Activated CD4-positive, alpha-beta T cell treated with anti-CD3 and anti-CD28 coated beads, Interleukin-2, Interleukin-6, amounts not matched to agents 100 ng/mL and 50 ng/mL, durations not matched to agents 16 hours and 8 hours (primary cell): ENCODE measurements at places on chromosomes 7 and 10.

GRCh38 chr7:46626261-46626660 lies 705.2 kb upstream of the IGFBP3 start:
- DNase-seq: no peak

- no peak for DNase-seq
Observed at GRCh38 chr10:75452997-75453396, 21.6 kb downstream of the LRMDA start.

DNA sequence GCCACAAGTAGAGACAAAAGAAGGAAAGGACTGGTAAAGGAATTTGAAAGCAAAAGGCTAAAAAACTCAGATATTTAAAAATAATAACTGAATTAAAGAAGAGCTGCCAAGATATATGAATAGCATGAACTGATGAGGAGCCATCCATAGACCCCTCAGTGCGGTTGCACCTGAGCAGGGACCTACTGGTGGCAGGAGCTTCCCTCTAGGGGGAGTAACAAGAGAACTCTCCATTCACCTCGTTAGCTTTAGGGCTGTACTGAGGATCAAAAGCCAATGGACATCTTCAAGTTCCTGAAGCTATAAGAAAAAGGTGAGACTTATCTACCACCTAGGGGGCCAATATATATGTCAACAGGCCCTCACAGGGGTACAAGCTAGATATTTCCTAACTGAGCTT lies 27.8 kb upstream of the DOCK1 start:
- no peak for DNase-seq

GRCh38 chr7:81574723-81575326 lies 195.0 kb downstream of the HGF start:
- no peak for DNase-seq

- DNase-seq: no peak
Observed at GRCh38 chr7:11714205-11714604, 117.8 kb downstream of the THSD7A start.

GRCh38 chr10:88343761-88344484 lies 239.2 kb downstream of the RNLS start:
- no peak for DNase-seq

GRCh38 chr7:139455789-139456188 lies 27.7 kb downstream of the KLRG2 start:
- DNase-seq: no peak

DNA sequence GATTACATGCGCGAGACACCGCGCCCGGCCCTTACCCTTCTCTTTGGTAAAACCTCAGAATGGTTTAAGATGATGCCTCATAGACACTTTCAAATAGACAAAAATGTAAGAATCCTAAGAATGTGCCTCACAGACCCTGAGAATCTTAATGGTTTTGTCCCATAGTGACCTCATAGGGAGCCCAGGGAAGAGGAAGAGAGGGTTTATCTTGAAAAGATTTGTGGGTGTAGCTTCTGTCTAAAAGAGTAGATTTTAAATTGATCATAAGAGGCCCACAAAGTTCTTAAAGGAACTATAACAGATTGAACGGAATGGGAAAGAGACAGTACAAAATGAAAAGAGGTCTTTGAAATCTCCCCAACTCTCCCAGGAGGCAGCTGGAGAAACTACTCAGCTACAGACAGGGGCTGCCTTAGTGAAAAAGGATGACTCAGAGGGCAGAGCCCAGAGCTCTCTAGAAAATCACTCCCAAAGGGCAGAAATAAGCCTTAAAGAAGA lies 220.6 kb downstream of the ADRA2A start:
- no peak for DNase-seq

- peak; percentile 75 for DNase-seq
Observed at GRCh38 chr7:157273208-157274093, 63.4 kb upstream of the DNAJB6 start.

GRCh38 chr7:72272479-72272878 lies 139.7 kb downstream of the CALN1 start:
- DNase-seq: no peak

DNA sequence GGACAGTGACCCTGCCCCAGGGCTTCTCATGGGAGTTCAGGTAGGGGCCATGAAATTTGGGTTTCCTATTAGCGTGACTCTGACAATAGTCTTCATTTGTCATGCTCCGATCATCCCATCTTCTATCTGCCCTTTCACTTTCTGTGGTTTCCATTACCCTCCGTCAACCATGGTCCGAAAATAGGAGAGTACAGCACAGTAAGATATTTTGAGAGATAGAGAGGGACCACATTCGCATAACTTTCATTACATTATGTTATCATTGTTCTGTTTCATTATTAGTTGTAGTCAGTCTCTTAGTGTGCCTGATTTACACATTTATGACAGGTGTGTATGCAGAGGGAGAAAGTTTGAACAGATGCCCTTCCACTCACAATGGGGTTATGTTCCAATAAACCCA lies 649.2 kb downstream of the SDK1 start:
- no peak for DNase-seq

- DNase-seq: no peak
Observed at GRCh38 chr10:89646889-89647657, 2.0 kb upstream of the PANK1 start.

- no peak for DNase-seq
Observed at GRCh38 chr10:12665501-12665900, 316.2 kb downstream of the CAMK1D start.

- DNase-seq: peak; percentile 55
Observed at GRCh38 chr10:12214763-12215218, 18.8 kb downstream of the CDC123 start.

DNA sequence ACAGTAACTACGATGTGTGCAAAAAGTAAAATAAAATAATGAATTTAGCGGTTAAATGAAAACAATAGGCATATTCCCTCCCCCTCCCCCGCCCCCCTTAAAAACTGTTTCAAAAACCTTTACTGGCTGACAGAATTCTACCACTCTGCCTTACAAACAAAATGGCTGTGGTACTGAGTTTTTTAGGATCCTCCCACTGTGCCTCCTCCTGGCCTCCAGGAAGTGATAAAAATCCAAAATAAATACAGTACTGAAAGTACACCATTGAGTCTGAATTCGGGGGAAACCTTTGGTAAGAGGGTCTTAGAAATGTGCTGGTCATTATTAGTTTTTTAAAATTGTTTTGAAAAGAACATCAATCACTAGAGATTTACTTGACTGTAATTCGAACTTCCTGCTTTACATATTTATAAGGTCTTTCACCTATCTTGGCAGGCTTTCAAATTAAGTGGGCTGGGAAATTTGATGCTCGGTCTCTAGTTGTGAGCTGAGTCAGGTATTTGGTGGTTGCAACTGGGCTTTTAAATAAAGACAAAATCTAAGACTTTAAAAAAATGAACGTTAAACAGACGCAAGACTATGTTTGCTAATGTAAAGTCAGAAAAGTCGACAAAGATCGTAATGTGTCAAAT lies 32.5 kb upstream of the EPC1 start:
- DNase-seq: peak; percentile 55

GRCh38 chr10:71125749-71126107 lies 86.6 kb upstream of the UNC5B start:
- no peak for DNase-seq

GRCh38 chr7:153099235-153099634 lies 339.7 kb downstream of the ACTR3B start:
- DNase-seq: no peak

- DNase-seq: no peak
Observed at GRCh38 chr10:127151541-127151940, 44.9 kb downstream of the INSYN2A start.

DNA sequence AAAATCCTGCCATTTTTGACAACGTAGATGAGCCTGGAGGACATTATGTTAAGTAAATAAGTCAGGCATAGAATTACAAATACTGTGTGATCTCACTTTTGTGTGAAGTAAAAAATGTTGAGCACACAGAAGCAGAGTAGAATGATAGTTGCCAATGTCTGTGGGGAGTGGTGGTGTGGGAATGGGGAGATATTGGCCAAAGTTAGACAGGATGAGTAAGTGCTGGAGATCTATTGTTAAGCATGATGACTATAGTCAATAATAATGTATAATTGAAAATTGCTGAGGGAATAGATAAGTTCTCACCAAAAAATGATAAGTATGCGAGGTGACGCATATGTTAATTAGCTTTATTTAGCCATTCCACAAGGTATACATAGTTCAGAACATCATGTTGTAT lies 92.0 kb downstream of the GPR85 start:
- no peak for DNase-seq

- DNase-seq: no peak
Observed at GRCh38 chr7:90231304-90231703, 13.7 kb upstream of the CFAP69 start.

DNA sequence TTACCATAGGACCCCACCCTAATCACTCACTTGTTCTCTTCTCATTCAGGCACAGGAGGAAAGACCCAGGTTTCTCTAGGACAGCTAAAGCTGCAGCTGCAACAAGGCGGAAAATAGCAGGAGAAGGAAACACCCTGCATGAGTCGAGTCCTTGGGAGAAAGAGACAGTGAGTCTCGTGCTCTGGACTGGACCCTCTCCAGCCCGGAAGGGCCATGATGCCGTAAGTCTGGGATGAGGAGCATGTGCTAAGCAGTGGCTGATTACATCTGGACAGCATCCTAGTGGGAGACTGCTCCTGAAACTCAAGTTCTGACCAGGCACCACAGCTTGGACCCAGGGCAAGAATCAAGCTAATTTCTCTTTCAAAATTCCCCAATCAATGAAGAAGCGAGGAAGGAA lies 39.4 kb downstream of the FBXW4 start:
- DNase-seq: no peak

DNA sequence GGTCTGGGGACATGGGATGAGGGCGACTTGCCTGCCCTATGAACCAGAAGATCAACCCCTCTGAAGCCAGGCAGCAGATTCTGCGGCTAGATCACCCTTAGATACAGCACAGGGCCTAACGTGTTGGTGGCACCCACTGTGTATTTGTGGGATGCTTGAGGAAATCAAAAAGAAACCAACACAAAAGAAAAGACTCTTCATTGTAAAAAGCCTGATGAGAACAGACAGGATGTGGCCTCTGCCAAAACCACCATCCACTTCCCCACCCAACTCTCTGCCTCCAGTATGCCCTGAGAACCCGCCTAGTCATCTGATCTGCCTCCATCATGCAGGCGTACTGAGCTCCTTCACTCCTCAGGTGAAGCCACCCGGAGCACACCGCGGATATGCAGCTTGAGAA lies 97.2 kb upstream of the INSYN2A start:
- peak; percentile 79 for DNase-seq

GRCh38 chr10:22489467-22489866 lies 144.2 kb downstream of the SPAG6 start:
- no peak for DNase-seq

DNA sequence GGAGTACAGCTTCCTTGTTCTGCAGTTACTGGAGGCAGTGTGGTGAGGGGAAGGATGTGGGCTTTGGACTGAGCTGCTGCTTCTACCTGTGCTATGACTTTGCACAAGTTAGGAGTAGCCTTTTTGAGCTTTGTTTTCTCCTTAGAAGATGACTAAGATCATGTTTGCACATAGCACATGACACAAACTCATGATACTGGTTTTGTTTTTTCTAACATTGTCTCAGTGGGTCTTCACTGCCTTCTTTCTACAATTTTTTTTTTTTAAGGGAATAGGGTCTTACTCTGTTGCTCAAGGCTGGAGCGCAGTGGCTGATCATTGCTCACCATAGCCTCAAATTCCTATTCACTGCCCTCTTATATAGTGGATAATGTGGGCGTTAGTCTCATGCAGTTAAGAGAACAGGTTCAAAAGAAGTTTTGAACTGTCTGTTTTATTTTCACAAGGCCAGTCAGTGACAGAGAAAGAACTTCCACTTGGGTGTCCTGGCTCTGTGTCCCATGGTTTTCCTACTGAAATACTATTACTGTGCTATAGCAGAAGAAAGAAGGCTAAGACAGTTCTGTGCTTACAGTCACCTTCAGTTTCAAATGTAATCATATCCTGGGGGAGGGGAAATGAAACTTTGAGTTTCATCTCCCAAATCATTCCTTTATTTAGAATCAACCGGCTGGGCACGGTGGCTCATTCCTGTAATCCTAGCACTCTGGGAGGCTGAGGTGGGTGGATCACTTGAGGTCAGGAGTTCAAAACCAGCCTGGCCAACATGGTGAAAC lies 72.0 kb downstream of the KAT6B start:
- peak; percentile 74 for DNase-seq

- DNase-seq: no peak
Observed at GRCh38 chr7:39663263-39663662, 39.9 kb downstream of the RALA start.

GRCh38 chr7:154255324-154255723 lies 203.1 kb downstream of the DPP6 start:
- DNase-seq: no peak

- no peak for DNase-seq
Observed at GRCh38 chr10:124196659-124197058, 103.3 kb upstream of the CHST15 start.

DNA sequence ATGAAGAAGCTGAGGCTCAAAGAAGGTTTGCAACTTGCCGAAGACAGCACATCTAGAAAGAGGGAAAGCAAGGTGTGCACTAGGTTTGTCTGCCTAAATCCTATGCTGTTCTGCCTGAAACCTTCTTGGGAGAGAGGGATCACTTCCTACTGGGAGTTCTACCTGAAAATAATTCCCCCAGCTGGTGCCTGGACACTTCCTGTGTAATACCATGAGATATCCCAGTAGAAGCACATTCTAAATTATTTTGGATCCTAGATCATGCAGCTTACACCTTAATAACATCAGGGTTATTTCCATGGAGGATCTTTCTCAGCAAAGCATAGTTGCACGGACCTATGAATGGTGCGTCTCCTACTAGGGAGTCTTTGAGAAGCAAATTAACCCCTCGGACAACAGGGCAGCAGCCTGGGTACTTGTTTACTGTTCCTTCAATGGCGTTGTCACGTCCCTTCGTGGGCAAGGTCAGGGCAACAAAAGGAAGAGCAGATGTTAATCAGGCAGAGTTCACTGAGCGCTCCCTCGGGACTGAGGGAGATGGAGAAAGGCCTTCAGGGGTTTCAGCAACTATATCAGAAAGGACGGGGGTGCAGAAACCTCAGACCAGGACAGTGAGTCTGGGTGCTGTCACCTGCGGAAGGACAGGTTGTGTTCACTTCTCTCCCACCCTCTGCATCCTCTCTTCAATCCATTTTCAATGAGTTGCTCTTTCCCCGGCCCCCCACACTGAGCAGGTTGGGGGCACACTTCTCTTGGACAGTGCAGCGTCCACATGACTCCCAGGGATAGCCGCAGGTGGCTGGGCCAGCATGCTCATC lies 44.0 kb downstream of the OAT start:
- no peak for DNase-seq

GRCh38 chr7:45032421-45032820 lies 32.4 kb downstream of the CCM2 start:
- DNase-seq: no peak

DNA sequence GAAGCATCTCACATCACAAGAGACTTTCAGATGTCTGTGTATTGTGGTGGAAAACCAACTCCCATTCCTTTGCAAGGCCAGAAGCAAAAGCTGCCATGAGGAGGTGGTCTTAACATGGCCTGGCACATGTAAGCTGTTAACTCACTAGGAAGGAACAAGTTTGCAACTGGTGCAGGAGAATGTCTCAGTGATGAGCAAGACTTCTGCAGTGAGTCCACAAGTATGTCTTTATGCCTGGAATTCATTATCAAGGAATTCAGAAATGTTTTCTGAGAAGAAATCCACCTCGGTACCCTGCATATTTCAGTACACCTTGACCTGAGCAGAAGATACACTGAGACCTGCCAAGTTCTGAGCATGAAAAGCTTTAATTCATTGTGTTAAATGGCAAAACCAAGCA lies 1033.1 kb downstream of the NRG3 start:
- no peak for DNase-seq

- peak; percentile 28 for DNase-seq
Observed at GRCh38 chr10:124225467-124226270, 132.3 kb upstream of the CHST15 start.

GRCh38 chr7:108541478-108541877 lies 15.5 kb upstream of the PNPLA8 start:
- DNase-seq: no peak
